ENCODE measurements at places on chromosomes 5 and 9.

DNA sequence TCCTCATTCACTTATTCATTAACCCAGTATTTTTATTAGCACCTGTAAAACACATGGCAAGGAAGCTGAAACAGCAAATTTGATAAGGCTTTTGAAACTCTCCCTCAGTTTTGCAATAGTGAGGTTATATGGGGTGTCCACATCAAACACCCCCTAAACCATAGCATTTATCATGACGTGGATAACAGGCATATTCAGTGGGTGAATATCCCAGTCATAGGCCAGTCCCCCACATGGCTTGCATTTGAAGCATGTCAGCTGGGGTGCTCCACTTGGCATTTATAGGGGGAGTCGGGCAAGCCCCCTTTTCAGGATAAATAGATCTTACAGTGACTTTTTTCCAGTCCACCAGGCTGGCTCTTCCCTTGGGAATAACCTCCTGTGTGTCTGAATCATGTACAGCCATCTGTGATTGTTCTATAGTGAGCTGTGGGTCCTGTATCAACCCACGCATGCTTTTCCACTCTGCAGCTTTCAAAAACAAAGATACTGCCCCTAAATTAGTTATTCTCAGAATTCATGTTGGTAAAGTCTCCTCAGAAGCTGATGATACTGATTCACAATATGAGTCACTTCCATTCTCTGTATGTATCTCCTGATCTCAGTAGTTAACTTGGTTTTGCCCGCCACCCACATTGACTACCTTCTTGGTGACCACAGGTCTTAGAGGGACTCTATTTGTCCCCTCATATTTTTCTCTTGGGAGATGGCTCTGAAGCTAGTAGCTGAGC is 84.4 kb upstream of the SPIN1 start:
- DNase-seq: no peak

DNA sequence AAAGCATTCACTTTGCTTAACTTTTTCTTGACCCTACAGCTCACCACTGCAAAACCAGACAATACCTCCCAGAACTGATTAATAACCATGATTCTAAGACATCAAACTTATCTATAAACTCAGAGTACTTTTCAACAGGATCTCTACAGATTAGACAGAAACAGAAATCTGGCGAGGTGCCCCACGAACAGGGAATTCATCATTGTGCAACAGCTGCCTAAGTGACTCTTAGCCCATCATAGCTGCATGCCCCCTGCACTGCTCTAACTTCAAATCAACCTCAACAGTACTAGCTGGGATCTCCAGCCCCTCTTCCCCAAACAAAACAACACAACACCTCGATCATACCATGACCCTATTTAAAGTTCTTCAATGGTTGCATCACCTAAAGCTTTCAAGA is 16.1 kb upstream of the COL23A1 start:
- no peak for DNase-seq

- DNase-seq: no peak
These were observed 205.0 kb upstream of the ACTBL2 start for GRCh38 chr5:57687596-57687995.

DNA sequence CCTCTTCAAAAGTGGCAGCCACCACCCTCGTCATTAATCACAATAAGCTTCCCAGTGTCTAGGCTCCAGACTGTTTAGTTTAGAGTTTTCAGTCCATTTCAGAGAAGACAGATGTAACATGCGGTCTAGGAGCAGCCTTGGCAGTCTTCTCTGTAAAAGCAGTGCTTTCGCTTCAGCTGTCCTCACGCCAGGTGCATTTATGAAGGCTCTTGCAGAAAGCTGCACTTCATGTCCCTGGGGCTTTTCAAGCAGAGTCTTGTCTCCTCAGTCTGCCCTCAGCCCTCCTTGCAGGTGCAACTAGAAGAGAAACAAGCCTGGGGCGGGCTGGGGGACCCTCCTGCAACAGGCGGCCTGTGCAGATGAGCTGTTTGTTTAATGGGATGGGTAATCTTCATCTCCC is 281.9 kb downstream of the DRD1 start:
- no peak for DNase-seq

- DNase-seq: peak; percentile 75
These were observed 930 bp downstream of the PRLR start for GRCh38 chr5:35229076-35230037.

- no peak for DNase-seq
These were observed 102.1 kb upstream of the ASTN2 start for GRCh38 chr9:117516676-117517632.

DNA sequence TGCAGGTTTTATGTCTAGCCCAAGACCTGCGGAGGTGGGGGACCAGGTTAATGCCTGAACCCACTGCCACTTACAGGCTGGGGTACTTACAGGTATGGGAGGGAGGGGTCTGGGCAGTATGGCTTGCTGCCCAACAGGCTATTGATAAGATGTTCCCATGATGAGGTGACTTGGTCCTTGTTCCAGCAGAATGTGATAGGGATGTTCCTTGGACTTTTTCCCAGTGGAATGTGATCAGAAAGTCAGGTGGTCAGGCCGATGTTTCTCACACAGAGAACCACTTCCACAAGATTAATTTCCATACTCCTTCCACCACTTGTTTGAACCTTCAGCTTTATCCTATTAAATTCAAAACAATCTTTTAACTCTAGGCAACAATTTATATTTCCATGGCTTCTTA is 27.0 kb upstream of the GPX3 start:
- DNase-seq: no peak

GRCh38 chr9:32942755-32943460 is 58.5 kb downstream of the APTX start:
- DNase-seq: no peak

DNA sequence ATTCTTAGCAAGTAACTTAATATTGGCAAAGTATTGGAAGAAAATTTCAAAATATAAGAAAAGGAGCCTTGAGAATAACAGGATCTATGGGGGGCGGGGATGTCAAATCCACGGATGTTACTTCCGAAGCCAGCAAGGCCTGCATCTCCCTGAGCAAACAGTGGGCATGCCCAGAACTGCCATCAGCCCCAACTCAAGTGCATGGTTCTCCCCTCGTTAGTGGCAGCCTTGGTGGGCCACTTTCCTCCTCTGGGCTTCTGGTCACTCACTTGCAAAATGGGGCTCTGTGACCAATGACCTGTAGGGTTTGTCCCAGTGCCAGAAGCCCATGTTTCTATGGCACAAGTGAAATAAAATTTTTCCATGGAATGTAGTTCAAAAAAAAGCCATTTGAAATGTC is 27.2 kb upstream of the MED10 start:
- DNase-seq: no peak

- no peak for DNase-seq
These were observed 48.4 kb downstream of the MRPL36 start for GRCh38 chr5:1751026-1751863.

- DNase-seq: no peak
These were observed 56.9 kb downstream of the PAM start for GRCh38 chr5:102811972-102812371.

DNA sequence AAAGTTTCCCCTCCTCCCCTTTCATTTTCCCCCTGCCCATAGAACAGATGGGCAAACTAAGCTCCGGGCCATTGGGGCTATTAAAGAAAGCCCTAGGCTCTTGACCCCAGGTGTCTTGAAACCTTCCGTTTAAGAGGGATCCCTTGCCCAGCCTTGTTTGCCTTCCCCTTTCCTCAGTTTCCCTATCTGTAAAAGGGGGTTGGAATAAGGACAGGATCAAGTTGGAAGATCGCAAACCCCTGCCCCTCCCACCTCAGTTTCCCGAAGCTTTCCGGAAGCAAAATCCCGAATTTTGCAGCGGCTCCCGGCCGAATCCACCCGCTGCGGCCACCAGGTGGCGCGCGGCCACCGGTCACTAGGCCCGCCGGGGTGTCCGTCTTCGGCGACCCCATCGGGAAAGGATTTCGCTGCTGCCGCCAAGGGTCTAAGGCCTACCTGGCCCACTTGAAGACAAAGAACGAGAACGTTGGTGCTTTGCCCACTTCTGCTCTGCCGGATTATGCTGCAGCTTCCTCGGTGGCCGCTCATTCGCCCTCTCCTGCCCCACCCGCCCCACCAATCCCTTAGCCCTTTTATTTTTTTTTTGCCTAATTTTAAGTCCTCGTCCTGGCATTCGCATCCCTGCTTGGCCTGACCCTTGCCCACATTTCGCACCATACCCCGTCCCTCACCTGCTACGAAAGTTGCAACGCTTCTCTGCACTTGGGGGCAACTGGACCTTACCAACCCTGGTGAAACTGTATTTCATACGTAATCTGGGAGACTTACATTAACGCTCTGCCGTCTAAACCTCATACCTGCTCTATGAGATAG is 962 bp upstream of the NR6A1 start:
- DNase-seq: peak; percentile 81

DNA sequence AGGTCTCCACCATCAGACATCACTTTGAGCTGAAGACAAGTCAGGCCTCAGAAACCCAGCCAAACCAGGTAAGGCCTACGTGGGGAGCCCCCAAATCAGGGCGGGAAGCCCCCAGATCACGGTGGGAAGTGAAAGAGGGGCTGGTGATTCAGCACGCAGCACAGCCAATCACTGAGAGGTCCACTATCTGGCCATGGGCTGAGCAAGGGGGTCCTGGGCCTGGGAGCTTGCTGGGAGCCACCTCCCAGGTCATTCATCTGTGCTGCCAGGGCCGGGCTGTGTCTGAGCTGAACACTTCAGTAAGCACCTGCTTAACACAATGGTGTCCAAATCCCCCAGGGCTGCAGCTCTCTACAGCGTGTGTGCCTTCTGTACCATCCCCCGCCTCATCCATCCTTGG is 15.5 kb downstream of the MED10 start:
- DNase-seq: no peak

DNA sequence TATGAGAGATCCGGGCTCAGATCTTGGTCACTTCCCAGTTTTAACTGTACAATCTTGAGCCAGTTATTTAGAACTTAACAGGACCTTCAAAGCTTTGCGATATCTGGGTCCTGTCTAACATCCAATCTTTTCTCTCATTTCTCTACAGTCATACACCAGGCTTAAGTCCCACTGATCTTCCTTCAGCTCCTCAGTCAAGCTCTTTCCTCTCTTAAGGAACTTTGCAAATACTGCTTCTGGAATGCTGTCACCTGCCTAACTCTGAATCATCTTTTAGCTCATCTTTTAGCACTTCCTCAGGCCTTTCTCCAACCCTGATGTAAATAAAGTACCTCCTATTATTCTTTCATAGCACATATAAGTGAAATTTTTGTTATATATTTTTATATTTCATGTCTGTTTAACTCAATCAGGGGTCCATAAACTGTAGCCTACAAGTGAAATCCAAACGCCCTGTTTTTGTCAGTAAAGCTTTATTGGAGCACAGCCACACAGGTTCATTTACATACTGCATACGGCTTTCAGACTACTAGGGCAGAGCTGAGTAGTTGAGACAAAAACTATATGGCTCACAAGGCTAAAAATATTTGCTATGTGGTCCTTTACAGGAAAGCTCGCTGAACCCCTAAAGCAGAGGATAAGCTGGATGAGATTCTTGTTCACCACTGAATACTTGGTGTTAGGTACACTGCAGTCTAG is 63.5 kb downstream of the MEF2C start:
- DNase-seq: no peak

DNA sequence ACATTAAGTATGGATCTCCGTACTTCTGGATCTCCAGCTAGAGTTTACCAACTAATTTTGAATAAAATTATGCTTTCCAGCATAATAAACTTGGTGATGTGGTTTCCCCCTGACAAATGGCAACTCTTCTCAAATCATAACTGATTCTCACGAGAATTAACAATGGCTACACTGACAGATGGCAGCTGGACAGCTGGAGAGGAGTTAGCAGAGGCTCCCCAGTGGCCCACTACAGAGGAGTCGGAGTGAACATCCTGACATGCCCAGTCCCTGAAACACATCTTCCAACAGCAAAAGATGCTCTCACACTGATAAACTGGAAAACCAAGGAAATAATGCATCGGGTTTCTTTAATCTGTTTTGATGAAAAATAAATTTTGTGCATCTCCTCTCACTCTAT is 239.6 kb downstream of the MAN2A1 start:
- DNase-seq: no peak

- DNase-seq: no peak
These were observed 1.5 kb downstream of the LSM11 start for GRCh38 chr5:157745041-157745456.

DNA sequence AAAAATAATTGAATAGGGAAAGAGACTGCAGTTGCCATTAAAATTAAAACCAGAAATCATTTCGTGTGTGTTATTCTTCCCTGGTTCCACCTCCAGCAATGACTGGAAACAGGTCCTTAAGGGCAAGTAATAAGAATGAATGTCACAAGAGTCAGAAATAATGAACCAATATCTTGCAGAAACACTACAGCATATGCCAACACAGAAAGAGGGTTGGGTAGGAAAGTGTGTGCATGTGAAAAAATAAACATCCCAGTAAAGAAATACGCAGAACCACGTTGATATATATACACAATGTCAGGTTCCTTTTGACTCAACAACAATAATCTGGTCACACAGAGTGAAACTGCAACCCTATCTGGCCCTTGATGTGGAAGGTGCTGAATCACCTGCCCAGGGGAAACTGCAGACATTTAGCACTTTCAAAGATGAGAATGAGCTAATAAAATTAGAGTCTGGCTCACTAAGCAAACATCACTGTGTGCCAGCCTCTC is 15.0 kb downstream of the HMHB1 start:
- no peak for DNase-seq

DNA sequence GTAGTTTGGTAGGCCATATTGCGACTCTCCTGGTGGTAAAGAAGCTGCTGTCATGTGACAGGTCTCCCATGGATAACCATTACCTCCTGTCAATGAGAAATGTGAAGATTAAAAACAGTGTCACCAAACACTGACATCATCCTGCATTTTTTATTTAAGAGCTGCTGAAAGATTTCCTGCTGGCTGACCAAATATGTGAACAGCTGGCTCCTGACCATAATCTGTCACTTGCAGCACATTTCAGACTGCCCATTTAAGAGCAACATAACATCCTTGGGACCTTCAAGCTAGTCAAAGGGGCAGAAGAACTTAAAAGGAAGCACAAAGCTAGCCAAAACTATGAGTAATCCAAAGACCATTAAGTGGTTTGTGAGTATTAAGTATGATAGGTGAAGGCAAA is 288.0 kb downstream of the IZUMO3 start:
- DNase-seq: no peak

DNA sequence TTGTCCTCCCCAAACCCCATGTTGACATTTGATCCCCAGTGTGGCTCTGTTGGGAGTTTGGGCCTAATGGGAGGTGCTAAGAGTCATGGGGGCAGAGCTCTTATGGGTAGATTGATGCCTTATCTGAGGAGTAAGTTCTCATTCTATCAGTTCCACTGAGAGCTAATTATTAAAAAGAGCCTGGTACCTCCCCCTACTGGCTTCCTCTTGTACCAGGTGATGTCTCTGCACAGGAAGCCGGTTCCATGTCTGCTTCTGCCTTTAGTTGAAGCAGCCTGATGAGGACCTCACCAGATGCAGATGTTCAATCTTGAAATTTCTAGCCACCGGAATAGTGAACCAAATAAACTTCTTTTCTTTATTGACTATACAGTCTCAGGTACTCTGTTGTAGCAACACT is 10.8 kb downstream of the GABRB2 start:
- no peak for DNase-seq

Data from right kidney (tissue), 9 donors.